ENCODE measurements at places on chromosomes 6 and 20.

GRCh38 chr6:67629258-67629657 lies 1005.8 kb upstream of the ADGRB3 start:
- DNase-seq, result no peak

GRCh38 chr6:56019973-56020372 lies 144.6 kb upstream of the BMP5 start:
- no peak for DNase-seq

DNA sequence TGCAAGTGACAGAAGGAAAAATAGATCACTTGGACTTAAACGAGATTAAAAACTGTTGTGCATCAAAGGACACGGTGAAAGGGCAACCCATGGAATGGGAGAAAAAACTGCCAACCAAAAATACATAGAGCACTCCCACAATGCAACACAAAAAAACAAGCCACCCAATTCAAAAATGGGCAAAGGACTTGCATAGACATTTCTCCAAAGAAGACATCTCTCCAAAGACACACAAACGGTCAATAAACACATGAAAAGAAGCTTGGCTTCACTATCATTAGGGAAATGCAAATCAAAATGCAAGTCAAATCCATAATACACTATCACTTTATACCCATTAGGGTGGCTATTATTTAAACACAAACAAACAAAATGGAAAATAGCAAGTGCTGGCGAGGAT lies 45.0 kb downstream of the PXDC1 start:
- DNase-seq, result no peak

DNA sequence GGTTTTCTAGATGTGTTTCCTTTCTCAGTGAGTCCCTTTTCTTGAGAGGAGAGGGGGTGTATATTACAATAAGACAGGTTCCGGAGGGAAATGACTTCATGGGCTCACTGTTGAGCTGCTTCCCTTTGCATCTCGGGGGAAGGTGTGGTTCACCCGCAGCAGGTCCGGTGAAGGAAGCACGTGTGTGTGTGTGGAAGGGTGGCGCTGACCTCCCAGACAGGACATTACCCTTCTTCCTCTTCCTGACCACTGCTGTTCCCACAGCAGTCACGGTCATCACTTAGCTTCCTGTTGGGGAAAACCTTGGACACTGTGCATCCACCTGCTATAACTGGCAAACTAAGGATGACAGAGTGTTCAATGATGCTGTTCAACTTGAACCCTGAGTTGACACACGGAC lies 83.6 kb downstream of the PLEKHG1 start:
- DNase-seq, result no peak

DNA sequence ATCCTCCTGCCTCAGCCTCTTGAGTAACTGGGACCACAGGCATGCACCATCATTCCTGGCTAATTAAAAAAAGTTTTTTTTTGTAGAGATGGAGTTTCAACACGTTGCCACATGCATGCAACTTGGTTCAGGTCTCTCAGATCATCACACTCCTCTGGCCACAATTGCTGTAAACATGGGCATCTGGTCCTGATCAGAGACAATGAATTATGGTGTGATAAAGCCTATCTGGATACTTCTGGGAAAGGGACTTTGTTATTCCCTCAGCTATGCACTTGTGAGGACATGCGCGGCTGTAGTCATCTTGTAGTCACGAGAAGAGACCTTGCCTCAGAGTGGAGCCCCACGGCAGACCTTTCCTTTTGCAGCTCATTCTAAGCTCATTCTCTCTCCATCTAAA lies 210.9 kb upstream of the ZFP64 start:
- no peak for DNase-seq

- no peak for DNase-seq
These were observed 13.6 kb downstream of the RIPOR2 start for GRCh38 chr6:24922170-24922569.

- no peak for DNase-seq
These were observed 121.8 kb upstream of the SLC35B3 start for GRCh38 chr6:8557014-8557748.

DNA sequence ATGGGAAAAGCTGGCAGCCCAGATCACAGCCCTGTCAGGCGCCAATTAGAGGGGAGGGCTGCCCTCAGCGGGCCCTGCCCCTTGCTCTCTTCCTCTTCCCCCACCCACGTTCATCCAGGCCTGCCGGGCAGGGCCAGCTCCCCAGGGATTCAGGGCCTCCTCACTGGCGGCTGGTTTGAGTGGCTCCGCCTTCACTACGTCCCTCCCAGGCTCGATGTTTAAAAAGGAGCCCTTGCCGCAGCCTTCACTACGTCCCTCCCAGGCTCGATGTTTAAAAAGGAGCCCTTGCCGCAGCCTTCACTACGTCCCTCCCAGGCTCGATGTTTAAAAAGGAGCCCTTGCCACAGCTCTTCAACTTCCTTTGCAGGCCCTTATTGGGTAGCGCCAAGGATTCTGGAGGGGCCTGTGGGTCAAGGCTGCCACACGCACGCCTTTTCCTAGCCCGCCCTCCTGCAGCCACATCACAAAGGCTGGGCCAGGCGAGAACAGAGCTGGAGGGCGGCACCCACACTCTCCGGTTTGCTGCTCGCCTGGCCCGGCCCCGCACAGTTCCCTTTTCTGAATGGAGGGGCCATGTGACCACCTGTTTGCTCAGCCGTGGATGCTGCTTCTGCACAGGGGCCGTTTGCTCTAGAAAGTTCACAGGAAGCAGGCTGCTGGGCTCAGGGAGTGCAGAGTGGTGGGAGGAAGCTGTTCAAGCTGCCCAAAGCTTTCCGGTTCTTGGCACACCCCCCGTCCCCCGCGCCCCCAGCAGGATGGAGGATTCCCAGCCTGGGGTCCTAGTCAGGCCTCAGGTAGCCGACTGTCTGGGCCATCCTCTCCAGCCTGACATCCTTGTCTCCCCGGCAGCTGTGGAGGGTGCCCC lies 1.6 kb downstream of the SLC17A9 start:
- DNase-seq, result peak; percentile 77

DNA sequence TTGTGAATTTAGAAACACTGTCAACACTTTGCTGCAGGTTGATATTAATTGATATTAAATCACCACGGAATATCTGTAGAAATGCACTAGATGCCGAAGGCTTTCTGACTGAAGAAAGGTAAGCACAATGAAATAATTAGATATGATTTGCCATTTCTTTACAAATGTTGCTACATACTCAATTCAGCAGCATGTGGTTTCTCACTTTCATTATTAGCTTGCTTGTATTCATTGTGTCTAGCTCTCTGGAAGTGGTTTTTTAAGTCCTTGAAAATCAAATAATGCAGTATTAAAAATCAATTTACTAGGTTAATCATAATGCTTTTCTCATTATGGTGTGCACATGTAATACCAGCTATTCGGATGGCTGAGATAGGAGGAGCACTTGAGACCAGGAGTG lies 231.3 kb upstream of the MARCKS start:
- DNase-seq, result no peak

DNA sequence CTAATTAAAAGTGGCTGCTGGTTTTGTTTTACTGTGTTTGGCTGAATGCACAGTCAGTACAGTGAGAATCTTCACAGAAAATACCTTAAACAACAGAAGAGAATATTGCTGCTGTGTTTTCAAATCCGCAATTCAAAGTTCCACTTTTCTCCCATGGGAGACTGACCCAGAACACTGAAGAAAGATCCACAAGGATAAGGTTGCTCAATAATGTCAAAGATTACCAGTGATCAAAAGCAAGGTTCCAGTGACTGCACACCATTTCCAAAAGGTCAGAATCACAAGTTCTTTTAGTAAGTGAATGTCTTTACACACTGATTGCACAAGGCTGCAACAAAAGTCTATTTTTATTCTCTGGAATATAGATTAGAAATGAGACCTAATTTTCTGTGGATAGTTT lies 82.3 kb downstream of the EPHA7 start:
- DNase-seq, result no peak

- DNase-seq, result no peak
These were observed 13.9 kb upstream of the SIRPA start for GRCh38 chr20:1881240-1881835.

- no peak for DNase-seq
These were observed 28.0 kb upstream of the CST5 start for GRCh38 chr20:23907579-23907978.

DNA sequence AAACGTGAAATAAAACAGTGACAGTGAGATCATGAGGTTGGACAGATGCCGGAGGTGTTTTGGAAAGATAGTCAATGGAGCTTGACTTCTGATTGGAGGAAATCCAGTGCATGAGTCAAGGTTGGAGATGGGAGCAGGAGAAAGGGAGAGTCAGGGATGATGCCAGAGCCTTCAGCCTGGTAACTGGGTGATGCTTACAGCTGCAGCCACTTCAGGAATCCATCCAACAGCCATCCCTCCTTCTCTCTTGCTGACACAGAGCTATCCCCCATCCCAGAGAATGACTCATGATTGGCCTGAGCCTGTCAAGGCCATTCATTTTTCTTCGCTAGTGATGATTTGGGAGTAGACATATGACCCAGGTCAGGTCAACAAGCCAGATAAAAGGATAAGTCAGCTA lies 112.8 kb downstream of the SAMD5 start:
- no peak for DNase-seq

GRCh38 chr6:56250266-56250665 lies 2.9 kb upstream of the COL21A1 start:
- no peak for DNase-seq

DNA sequence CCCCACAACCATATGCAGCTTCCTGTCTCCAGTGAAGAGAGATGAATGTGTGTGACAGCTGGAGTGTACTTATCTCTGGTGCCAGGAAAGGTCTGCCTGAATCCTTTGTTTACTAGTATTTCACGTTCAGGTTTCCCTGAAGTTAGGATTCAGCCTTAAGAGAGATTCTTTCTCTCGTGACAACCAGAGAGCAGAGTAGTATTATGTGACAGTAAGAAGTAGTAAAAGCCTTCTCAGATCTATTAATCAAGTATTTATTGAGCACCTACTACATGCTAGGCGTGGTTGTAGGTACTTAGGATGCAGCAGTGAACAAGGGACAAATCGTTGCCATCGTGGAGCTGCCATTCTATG lies 949 bp downstream of the KIFC1 start:
- no peak for DNase-seq

- DNase-seq, result no peak
These were observed 280.6 kb downstream of the SLC35F1 start for GRCh38 chr6:118187568-118188164.

- DNase-seq, result no peak
These were observed 15.0 kb upstream of the TBC1D22B start for GRCh38 chr6:37242429-37243052.

- DNase-seq, result no peak
These were observed 28.4 kb downstream of the GPLD1 start for GRCh38 chr6:24460966-24461365.

GRCh38 chr6:6293317-6293716 lies 27.1 kb downstream of the F13A1 start:
- DNase-seq, result no peak
